GOT3 (cell line): ENCODE measurements at places on chromosomes 6 and 20.

GRCh38 chr6:167227984-167228383 lies 63.1 kb upstream of the UNC93A start:
- no peak for DNase-seq

- no peak for DNase-seq
These were observed 85.2 kb downstream of the SHLD1 start for GRCh38 chr20:5835321-5835821.

DNA sequence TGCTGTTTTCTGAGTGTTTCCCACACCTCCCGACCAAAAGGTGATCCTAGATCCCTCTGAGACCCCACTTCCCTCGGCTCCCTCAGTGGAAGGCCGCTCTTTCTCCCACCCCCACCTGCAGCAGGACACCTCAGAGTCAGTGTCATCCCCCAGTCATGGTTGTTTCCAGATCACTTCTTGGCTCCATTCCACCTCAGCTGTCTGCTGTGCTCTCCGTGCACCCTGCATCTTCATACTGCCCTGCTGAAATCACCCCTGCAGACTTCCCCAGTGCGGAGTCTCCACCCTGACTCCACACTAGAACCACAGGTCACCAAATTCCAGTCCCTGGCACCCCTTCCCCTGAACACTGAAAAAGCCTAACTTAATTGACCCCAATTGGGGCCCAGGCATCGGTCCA lies 255.1 kb upstream of the CDYL start:
- DNase-seq: no peak

DNA sequence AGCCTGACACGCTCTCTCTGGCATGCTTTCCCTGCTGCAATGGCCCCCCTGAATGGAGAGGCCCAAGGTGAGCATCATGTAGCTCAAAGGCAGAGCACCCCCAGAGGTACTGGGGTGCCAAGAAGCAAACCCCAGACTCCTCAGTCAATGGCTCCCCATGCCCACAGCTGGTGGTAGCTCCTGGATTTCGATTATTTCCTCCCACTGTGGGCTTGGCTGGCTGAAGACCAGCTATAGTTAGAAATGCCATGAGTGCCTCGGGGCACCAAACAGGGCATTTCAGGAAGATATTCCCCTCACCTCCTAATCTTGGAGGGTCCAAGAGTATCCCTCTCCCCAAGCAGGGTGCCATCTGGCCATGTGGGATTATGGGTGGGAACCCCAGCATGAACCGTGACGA lies 16.8 kb downstream of the MAP1LC3A start:
- DNase-seq: no peak

GRCh38 chr6:34894693-34895092 lies 5.6 kb downstream of the ANKS1A start:
- DNase-seq: no peak

DNA sequence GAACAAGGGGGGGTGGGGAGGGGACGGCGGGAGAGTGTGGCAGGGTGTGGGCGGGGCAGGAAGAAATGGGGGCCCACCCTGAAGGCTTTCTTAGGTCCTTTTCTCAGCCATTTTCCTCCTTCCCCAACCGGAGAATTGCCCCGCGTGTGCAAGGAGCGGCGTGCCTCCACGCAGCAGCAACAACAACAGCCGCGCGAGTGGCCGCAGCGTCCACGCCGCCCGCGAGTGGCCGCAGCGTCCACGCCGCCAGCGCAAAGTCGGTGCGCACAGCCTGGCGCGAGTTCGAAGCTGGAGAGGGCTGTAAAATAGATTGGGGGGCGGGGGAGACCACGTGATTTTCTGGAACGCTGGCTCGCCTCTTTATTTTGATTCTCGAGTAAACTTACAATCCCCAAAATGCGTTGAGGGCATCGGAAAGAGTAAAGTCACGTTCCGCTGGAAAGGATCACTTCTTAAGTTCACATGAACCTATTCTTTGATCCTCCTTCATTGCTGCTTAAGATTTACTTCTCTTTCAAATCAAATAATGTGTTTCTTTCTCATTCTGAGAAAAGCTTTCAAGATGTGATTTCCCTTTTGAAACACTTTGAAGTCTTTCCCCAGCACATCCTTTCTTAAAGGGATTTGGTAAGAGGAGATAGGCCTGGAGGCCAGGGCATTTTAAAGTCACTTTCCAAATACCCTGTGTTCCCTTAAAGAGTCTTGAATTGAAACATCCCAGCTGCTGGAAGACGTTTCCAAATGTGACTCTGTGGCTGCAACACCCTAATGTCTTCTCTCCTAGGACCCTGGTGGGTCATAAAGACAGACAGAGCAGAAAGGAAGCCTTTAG lies 66.7 kb upstream of the ZNF217 start:
- no peak for DNase-seq

DNA sequence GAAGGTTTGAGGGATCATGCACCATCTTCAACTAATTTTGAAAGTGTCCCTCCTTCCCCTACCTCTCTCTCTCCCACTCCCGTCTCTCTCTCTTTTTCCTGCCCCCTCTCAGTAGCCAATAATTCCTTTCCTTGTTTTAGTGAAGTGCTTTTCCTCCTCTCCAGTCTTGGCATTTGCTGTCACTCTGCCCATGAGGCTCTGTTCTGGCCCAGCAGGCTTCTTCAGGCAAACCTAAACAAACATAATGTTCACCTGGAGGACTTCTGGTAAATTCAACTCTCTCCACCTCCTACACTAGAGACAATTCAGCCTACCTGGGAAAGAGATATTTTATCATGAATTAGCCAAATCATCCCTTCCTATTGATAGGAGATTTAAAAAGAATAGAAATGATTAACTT lies 320.4 kb upstream of the RNF24 start:
- no peak for DNase-seq

DNA sequence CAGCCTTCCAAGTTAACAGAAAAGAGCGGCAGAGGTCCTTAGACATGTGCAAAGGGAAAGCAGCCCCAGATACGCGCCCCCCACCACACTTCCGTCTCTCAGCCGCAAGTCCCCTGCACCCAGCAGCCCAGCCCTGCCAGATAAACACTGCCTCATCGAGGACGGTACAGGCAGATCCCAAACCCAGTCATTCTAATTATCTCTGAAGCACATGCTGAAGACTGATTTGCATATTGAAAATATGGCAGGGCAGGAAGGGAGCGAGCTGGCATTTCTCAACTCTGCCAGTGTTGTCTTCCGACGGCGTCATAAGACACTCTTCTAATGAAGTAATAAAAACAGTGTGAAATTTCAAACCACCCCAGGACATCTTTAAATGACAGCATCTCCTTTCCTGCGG lies 122.8 kb upstream of the CDH4 start:
- DNase-seq: no peak

DNA sequence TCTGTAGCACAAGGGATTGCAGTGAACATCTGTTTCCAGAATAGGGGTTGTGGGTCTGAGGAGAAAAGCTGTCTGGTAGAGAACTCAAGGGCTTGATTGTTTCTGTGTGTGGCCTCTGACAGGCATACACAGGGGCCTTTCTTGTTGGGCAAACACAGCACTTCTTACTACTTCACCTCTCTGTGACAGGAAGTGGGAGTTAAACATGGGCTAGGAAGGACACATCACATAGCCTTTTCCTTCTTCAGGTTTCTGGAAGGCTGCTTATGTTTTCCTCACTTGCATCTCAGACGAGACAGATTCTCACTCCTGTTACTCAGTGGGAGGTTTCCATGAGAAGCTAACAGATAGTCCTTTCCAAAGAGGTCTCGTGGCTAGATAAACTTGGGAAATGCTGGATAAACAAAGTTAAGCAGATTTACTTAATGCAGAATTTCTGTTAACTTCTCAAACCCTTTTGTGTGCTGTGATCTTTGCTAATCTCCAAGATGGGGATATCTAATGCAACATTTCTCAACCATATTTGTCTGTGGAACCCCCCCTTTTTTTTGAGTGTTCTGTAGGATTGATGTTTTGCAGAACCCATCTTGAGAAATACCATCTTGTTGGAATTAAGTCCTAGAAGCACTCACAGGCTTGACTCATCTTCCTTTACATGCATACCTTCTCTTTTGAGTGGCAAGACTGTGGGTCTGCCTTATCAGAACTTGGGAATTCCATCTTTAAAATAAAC lies 41.9 kb upstream of the RNF8 start:
- no peak for DNase-seq

- DNase-seq: no peak
These were observed 53.3 kb downstream of the APCDD1L start for GRCh38 chr20:58461899-58462298.

DNA sequence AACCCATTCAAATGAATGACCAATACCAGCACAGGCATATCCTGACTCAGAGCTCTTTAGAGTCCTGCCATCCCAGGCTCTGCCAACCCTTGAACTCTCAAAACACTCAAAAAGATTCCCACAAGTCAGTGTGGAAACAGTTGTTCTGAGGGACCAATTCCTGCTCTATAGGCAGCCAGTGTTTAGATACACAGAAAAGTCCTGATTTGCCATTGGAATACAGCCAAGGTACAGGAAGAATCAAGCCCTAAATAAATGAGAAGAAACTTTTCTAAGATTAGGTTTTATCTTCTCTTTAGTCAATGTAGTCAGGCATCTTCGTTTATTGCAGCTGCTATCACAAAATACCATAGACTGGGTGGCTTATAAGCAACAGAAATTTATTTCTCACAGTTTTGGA lies 626.8 kb upstream of the ARID1B start:
- DNase-seq: no peak

DNA sequence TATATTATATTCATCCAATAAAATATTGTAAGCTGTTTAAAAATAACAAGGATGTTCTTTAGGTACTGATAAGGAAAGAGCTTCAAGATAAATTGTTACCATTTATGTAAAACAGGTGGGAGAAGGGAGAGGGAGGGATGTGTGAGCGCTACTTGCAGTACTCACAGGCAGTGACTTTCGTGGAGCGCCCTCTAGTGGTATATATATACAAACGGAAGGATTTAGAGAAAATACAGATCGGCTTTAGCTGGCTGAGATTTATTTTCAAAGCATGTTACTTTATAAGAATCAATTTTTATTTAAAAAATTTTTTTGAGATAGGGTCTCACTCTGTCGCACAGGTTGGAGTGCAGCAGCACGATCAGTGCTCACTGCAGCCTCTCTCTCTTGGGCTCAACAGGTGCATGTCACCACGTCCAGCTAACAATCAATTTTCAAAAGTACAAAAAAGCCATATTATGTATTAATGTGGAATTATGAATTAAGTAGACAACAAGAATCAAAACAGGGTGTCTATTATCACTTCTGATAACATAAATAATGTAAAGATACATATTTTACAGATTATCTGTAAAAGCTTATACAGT lies 3.3 kb upstream of the MOG start:
- DNase-seq: no peak

GRCh38 chr6:134984821-134985220 lies 34.9 kb upstream of the ALDH8A1 start:
- no peak for DNase-seq

- no peak for DNase-seq
These were observed 7.3 kb upstream of the DOK5 start for GRCh38 chr20:54468082-54468481.

DNA sequence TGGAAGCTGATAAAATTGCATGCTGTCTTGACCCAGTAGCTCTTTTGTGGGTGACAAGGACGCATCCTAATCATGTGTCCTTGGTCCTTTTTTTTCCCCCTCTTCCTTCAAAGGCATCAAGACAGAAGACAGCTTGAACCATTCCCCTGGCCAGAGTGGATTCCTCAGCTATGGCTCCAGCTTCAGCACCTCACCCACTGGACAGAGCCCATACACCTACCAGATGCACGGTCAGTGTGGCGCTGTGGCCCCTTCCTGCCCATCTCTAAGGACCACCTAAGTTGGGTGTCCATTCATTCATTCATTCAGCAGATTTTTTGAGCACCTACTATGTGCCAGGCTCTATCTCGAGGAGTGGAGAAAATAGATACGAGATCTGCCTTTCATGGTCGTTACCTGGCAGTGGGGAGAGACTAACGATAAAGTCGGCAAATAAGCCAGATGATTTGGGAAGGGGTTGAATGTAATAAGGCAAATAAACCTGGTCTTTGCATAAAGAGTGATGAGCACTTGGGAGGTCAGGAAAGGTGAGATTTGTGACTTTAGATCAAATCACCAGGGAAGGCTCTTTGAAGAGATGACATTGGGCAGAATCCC lies 121.5 kb downstream of the EYA2 start:
- DNase-seq: no peak

GRCh38 chr6:140571145-140571544 lies 1196.7 kb upstream of the CITED2 start:
- DNase-seq: no peak

- DNase-seq: no peak
These were observed 691.7 kb upstream of the SLC35B3 start for GRCh38 chr6:9126878-9127560.

- DNase-seq: no peak
These were observed 470.9 kb downstream of the TFAP2A start for GRCh38 chr6:9943986-9944385.

DNA sequence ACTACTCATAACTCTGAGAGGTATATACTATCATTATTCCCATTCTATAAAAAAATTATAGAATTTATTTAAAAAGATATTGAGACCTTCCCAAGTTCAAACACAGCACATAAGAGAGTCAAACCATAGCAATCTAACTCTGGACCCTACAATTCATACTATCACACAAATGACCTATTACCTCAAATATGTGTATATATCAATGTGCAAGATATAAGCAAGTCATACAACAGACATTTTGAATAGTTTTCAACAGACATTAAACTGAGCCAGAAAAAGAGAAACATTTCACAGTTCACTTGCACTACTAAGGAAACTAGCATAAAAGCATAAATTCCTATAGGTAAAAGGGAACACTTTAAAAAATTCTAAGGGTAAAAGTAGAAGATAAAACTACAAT lies 11.7 kb downstream of the PHIP start:
- DNase-seq: no peak

- no peak for DNase-seq
These were observed 9.7 kb downstream of the CNBD2 start for GRCh38 chr20:35978041-35978513.

GRCh38 chr6:47621838-47622449 lies 76.4 kb upstream of the ADGRF4 start:
- no peak for DNase-seq

DNA sequence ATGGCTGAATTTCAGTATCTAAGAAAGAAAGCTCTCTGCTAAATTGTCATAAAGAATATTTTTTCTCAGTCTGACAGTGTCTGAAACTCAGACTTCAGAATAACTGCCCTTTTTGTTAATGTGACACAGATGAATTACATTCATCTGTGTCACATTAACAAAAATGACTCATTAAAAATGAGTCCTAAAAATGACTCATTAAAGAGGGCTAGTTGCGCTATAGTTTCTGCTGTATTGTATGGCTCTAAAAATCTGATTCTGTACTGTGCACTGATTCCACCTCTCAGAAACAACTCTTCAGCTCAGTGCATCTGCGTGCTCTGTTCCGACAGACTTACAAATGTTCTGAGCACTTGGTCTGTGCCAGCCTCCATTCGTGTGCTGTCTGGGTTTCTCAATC lies 15.0 kb downstream of the RNF114 start:
- no peak for DNase-seq
